ENCODE measurements at places on chromosomes 13 and 19. TPM values are rescaled to one million over a fixed set of nuclear protein-coding genes. Genes with fewer than 3 reads are reported as not detected.

GRCh38 chr13:66154354-66154753, 1075.8 kb downstream of the PCDH9 start:
- no peaks in the 10 kb centered on the region for H3K36me3 ChIP-seq
- H3K4me3 ChIP-seq = no peak overlapping the region
- peaks cover 4% of the 10 kb centered on the region for H3K4me1 ChIP-seq
- H3K27me3 ChIP-seq = no peaks in the 10 kb centered on the region

DNA sequence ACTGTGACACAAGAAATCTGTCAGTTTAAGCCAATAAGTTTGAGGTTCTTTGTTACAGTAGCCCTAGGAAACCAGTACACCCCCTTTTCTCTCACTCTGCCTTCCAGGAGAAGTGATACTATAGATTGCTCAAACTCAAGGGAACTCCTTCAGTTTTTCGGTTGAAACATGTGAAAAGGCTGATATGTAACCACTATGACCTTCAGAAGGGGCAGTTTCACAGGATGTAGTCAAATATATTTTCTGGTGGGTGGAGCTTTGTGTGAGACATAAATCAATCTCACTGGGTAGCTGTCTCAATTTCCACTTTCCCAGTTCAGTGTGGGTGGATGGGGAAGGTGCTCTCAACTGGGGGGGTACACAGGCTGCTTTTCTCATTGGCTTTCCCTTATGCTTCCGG, 41.7 kb downstream of the HTR2A start:
- H3K4me1 ChIP-seq = no peaks in the 10 kb centered on the region
- H3K27me3 ChIP-seq = peaks cover 5% of the 10 kb centered on the region
- H3K27ac ChIP-seq = no peak overlapping the region
- H3K36me3 ChIP-seq = no peaks in the 10 kb centered on the region
- H3K4me3 ChIP-seq = no peak overlapping the region

- no peak overlapping the region for H3K27ac ChIP-seq
- DNase-seq = no peak
- peaks cover 25% of the 10 kb centered on the region for H3K4me1 ChIP-seq
- H3K36me3 ChIP-seq = no peaks in the 10 kb centered on the region
- peaks cover 4% of the 10 kb centered on the region for H3K27me3 ChIP-seq
Observed at GRCh38 chr13:51065372-51066090, 45.5 kb downstream of the C13orf42 start.

DNA sequence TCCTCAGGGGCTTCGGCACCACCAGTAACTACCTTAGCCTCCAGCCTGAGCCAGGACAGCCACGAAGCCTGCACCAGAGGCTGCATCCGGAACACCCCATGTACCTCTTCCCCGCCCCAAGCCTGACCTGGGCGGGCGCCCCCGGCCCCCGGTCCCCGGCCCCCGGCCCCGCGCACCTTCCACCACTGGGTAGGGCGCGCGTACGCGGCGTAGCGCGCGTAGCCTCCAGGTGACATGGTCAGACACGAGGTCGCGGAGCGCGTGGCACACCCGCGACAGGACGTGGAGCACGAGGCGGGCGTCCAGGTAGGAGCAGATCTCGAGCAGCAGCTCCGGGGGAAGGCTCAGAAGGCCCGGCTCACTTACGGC, 450 bp downstream of the FBXW9 start:
- peaks cover 10% of the 10 kb centered on the region for H3K4me1 ChIP-seq
- H3K4me3 ChIP-seq = peak overlapping the region; percentile 82
- no peak overlapping the region for H3K27ac ChIP-seq
- no peaks in the 10 kb centered on the region for H3K27me3 ChIP-seq
- DNase-seq = no peak
- peaks cover 10% of the 10 kb centered on the region for H3K36me3 ChIP-seq

- peaks cover 44% of the 10 kb centered on the region for H3K4me1 ChIP-seq
- H3K4me3 ChIP-seq = peak overlapping the region; percentile 44
- H3K27ac ChIP-seq = peak overlapping the region; percentile 85
- DNase-seq = no peak
- H3K27me3 ChIP-seq = no peaks in the 10 kb centered on the region
Observed at GRCh38 chr19:2051773-2052704, 995 bp upstream of the MKNK2 start.

Gene ZSCAN5C
- total RNA-seq = not detected

- H3K27me3 ChIP-seq = no peaks in the 10 kb centered on the region
- no peaks in the 10 kb centered on the region for H3K36me3 ChIP-seq
- no peak overlapping the region for H3K27ac ChIP-seq
- H3K4me1 ChIP-seq = peaks cover 26% of the 10 kb centered on the region
Observed at GRCh38 chr19:38023671-38024541, 116.9 kb downstream of the SIPA1L3 start.

DNA sequence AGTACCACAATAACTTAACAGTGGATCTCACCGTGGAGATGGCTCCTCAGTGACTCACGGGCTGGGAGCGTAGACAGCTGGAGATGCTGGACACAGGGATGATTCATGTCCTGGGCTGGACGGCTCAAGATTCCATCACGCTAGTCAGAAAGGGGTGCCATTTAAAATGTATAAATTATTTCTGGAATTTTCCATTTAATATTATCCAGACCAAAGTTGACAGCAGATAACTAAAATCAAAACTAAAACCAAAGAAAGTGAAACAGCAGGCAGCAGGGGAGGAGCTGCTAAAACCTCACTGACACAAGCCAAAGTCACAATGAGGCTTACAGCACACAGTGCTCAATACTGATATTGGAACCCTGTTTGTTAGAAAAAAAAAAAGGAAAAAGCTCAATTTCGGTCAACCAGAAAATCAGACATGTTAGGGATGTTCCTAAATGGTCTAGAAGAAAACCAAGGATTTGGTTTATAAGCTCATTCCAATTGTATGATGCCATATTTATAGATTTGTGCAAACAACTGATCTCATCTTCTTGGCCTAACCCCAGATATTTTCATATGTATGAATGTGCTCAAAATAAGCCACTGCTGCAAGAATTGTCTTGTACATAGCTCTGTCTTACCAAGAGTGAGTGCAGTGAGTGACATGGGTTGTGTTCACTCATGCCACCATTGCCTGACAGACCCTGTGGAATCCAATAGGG, 111.8 kb downstream of the SACS start:
- peaks cover 4% of the 10 kb centered on the region for H3K36me3 ChIP-seq
- no peaks in the 10 kb centered on the region for H3K27me3 ChIP-seq
- no peak for DNase-seq
- H3K27ac ChIP-seq = peak overlapping the region; percentile 100
- H3K4me1 ChIP-seq = peaks cover 75% of the 10 kb centered on the region

Gene CYP4F12
- not detected for total RNA-seq

DNA sequence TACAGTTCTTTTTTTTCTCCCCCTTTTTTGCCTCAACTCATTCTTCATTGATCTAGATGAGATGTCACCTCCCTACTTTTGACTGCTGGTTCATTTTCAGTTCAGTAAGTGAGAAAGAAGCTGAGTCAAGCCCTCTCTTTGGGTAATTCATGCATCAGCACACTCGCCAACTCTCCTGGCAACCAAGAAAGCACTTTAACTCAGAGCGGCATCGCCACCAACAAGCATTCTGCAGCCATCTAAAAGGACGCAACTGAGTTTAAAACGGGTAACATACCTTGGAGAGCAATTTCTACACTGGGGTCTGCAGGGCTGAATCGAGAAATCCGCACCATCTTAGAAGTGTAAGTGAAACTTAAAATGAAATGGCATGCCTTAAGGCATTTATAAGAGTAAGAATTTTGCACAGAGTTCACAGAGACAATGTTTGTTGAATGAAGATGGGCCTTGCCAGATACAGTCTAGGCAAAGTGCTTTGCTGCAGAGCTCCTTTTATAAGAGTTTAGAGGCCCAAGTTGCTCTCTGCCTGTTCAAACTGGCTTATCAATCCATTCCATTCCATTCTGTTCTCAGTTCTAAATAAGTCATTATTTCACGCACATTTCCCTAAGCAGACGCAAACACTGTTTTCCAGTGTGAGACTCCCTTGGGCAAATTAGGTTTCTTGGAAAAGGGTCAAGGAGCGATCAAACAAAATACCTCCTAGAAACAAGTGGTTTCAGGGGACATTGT, 338.0 kb downstream of the ENOX1 start:
- no peak overlapping the region for H3K27ac ChIP-seq
- H3K4me3 ChIP-seq = no peak overlapping the region
- no peak for DNase-seq
- H3K27me3 ChIP-seq = no peaks in the 10 kb centered on the region
- peaks cover 16% of the 10 kb centered on the region for H3K4me1 ChIP-seq

GRCh38 chr13:74153316-74153715, 19.1 kb upstream of the KLF12 start:
- no peaks in the 10 kb centered on the region for H3K27me3 ChIP-seq
- H3K36me3 ChIP-seq = no peaks in the 10 kb centered on the region
- H3K27ac ChIP-seq = no peak overlapping the region
- no peak for DNase-seq

Gene IGSF23
- not detected for total RNA-seq

DNA sequence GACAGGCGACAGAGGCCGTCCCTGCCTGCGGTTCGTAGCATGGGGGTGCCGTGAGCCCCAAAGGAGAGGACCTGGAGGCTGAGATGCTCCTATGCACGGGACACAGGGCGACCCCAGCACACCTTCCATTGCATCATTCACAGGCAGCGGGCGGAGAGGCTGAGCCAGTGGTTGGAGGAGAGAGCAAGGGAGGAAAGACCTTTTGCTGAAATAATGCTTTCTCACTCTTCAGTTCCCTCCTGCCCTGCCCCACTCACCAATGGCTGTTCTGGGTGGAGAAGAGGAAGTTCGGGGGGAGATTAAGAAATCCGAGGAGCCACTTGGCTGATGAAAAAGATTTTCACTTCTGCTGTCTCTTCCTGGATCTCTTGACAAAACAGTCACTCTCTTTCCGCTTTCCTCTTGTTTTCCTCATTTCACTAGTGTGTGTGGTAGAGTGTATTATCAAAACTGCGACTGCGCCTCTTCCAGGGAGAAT, at the start of gene NLRP12:
Gene NLRP12, minus strand, starts transcription at position 181 of the 478 bp plus-strand sequence. Its CDS starts 140 bp downstream, at position 41.
- H3K36me3 ChIP-seq = no peaks in the 10 kb centered on the region
- H3K4me3 ChIP-seq = no peak within 1 kb of the TSS
- H3K27ac ChIP-seq = no peak within 1 kb of the TSS
- DNase-seq = no peak
- peaks cover 7% of the 10 kb centered on the region for H3K27me3 ChIP-seq

DNA sequence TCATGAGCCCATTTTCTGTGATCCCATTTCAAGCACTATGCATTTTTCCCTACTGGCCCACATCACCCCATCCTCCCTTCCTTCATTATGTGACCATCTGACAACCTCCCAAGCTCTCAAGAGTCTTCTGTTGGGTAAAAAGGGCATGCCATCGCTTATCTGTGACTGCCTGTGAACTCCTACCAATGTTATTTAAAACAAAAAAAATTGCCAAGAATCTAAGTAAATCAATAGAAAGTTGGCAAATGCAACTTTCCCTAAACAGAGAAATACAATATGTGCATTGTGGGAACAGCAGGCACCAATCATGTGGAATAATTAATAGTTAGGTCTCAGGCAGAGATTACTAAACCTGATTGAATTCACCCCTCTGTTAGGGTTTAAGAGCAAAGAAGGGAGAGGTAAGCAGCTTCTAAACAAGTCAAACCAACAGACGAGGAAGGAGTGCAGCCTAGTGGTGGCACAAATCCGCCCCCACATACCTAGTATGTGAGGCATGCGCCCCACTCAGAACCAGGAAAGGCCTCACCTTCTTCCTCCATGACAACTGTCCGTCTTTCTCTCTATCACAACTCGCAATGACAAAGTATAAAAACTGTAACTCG, 29.8 kb downstream of the DZIP1 start:
- no peak overlapping the region for H3K4me3 ChIP-seq
- H3K27ac ChIP-seq = no peak overlapping the region
- DNase-seq = no peak
- peaks cover 34% of the 10 kb centered on the region for H3K36me3 ChIP-seq
- peaks cover 4% of the 10 kb centered on the region for H3K4me1 ChIP-seq
- no peaks in the 10 kb centered on the region for H3K27me3 ChIP-seq

Gene MLNR
- not detected for total RNA-seq

Gene RPL21
- 495 TPM for total RNA-seq

- H3K4me3 ChIP-seq = peak overlapping the region; percentile 65
- H3K27me3 ChIP-seq = no peaks in the 10 kb centered on the region
- peaks cover 7% of the 10 kb centered on the region for H3K4me1 ChIP-seq
- peak overlapping the region; percentile 17 for H3K27ac ChIP-seq
- no peak for DNase-seq
Observed at GRCh38 chr19:16897856-16898161, 9.0 kb downstream of the F2RL3 start.

GRCh38 chr13:95955255-95955654, 97.9 kb downstream of the UGGT2 start:
- DNase-seq = no peak
- H3K36me3 ChIP-seq = peaks cover 24% of the 10 kb centered on the region
- H3K27ac ChIP-seq = no peak overlapping the region
- no peak overlapping the region for H3K4me3 ChIP-seq
- H3K4me1 ChIP-seq = no peaks in the 10 kb centered on the region

DNA sequence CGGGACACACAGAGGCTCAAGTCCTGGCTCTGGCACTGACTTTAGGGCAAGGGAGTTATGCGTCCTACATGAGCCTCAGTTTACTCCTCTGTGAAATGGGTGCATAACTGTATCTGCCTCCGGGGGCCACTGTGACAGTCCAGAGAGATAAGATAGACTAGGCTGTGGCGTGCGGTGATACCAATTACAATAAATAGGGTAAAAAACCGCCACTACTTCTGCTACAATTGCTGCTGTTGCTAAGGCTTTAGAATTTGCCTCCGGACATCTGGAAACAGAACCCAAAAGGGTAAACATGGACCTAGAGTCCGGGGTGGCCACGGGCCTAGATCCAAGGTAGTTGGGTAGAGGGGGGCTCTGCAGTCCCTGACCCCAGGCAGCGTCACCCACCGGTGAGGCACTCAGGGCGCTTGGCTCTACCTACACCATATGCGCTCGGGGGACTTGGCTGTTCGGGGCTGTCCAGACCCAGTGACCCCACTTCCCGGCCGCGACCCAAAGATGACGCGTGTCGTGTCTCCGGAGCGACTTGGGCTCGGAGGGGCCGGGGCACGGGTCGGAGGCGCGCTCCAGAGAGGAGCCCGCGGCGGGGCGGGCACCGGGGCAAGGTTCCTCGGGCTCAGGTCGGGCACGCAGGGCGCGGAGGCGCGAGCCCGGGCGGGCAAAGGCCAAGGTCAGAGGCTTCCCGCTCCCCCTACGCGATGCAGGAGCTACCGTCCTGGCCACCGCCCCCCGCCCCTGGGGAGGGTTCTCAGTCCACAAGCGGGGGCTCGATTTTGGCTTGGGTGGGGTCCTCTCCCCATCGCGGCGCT, 1.1 kb downstream of the INSR start:
- no peak for DNase-seq
- H3K27ac ChIP-seq = no peak overlapping the region

Gene ZNF274
- 14.1 TPM for total RNA-seq

GRCh38 chr19:34370983-34371382, 6.0 kb downstream of the GPI start:
- H3K27ac ChIP-seq = no peak overlapping the region
- H3K4me1 ChIP-seq = peaks cover 17% of the 10 kb centered on the region
- H3K36me3 ChIP-seq = peaks cover 36% of the 10 kb centered on the region
- H3K27me3 ChIP-seq = no peaks in the 10 kb centered on the region
- DNase-seq = no peak
- H3K4me3 ChIP-seq = no peak overlapping the region

Gene UBAC2
- total RNA-seq = 70.8 TPM

GRCh38 chr13:97266772-97267417, 44.8 kb downstream of the MBNL2 start:
- H3K27me3 ChIP-seq = no peaks in the 10 kb centered on the region
- H3K36me3 ChIP-seq = peaks cover 3% of the 10 kb centered on the region
- peak overlapping the region; percentile 94 for H3K27ac ChIP-seq
- no peak for DNase-seq
- H3K4me3 ChIP-seq = peak overlapping the region; percentile 64

Gene TDRD12
- total RNA-seq = 0.22 TPM

GRCh38 chr13:20130652-20131051, 30.2 kb downstream of the GJA3 start:
- no peak for DNase-seq
- H3K27me3 ChIP-seq = peaks cover 10% of the 10 kb centered on the region
- no peak overlapping the region for H3K27ac ChIP-seq
- peaks cover under 1% of the 10 kb centered on the region for H3K4me1 ChIP-seq
- H3K4me3 ChIP-seq = no peak overlapping the region

All from chondrocyte (in vitro differentiated cells).